ENCODE measurements at places on chromosomes 13 and 19. TPM values are rescaled to one million over a fixed set of nuclear protein-coding genes. Genes with fewer than 3 reads are reported as not detected.

ZNF536 gene
- total RNA-seq: 2.5 TPM

- DNase-seq: peak; percentile 42
Measured at GRCh38 chr19:41309180-41310032, 566 bp upstream of the CCDC97 start.

- no peak for DNase-seq
Measured at GRCh38 chr19:37994823-37995130, 87.8 kb downstream of the SIPA1L3 start.

ARL11 gene
- total RNA-seq: 1.7 TPM

TNFSF9 gene
- 1.6 TPM for total RNA-seq

APOC4 gene
- total RNA-seq: not detected

DNA sequence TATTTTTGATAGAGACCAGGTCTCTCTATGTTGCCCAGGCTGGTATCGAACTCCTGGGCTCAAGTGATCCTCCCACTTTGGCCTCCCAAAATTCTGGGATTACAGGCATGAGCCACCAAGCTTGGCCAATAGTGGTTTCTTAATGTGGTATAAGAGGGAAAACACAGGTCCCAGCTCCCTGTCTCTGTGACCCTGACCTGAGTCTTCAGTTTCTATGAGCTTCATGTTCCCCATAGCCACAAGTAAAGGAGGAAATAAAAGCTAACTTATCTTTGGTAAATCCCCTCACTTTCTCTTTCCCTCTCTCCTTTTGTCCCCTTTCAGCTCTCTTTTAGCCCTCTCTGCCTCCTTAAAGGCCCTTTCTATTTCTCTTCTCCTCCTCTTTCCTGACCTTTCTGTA is 50.3 kb downstream of the ABCC4 start:
- DNase-seq: no peak

GRCh38 chr19:38924388-38924787 is 6.2 kb downstream of the SARS2 start:
- no peak for DNase-seq

DNA sequence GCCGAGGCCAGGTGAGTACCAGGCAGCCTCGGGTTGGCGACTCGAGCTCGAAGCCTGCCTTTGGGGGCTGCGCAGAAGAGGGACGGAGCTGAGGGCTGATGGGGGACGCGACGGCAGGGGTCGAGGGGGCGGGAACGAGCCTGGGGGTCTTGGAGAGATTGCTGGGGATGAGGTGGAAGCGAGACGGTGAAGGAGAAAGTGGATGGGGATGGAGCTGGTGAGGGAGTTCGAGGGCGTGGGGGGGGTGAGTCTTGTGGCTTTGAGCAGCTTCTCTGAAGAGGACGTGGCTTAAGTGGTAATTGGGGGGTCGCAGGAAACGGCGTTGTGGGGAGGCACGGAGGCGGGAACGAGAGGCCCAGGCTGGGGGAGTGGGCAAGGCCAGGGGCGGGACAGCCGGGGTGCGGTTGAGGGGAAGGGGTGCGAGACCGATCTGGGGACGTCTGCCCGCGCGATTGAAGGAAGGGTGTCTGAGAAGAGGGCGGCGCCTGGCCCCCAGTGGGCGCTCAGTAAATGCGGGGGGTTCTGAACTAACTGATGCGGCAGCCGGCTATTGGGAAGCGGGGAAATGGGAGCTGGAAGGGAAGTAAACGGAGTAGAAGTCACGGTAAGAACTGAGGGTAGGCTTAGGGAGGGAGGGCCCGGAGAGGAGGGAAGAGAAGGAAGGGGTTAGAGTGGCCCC is 426 bp downstream of the MYO9B start:
- DNase-seq: peak; percentile 54

- DNase-seq: no peak
Measured at GRCh38 chr13:99334221-99334620, 27.0 kb upstream of the GPR183 start.

DNA sequence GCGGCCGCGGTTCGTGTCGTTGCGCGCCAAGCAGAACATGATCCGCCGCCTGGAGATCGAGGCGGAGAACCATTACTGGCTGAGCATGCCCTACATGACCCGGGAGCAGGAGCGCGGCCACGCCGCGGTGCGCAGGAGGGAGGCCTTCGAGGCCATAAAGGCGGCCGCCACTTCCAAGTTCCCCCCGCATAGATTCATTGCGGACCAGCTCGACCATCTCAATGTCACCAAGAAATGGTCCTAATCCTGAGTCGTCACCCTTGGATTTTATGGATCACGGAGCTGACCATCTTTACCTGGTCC is 475 bp downstream of the MRPL57 start:
- DNase-seq: peak; percentile 34

DNA sequence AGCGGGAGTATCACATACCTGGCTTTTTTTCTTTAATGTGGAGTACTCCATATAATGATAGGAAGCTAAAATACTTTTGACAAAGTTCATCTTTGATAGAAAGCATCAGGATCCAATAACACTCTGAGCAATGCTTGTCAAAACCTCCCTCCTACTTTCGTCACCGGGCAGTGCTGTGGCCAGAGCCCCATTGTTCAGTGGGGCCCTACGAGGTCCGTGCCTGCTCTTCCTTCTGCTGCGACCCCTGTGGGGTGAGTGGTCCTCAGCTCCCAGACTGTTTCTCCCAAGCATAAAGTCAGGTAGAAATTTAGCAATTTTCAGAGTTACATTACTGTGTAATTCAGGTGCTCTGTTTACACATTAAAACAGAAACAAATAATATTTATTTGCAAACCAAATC is 51.2 kb downstream of the ANKRD10 start:
- no peak for DNase-seq

GRCh38 chr13:114328034-114328433 is 13.7 kb downstream of the CHAMP1 start:
- DNase-seq: no peak

VSTM1 gene
- total RNA-seq: not detected

ZNF441 gene
- 3.5 TPM for total RNA-seq

ZFP36 gene
- 152 TPM for total RNA-seq

DNA sequence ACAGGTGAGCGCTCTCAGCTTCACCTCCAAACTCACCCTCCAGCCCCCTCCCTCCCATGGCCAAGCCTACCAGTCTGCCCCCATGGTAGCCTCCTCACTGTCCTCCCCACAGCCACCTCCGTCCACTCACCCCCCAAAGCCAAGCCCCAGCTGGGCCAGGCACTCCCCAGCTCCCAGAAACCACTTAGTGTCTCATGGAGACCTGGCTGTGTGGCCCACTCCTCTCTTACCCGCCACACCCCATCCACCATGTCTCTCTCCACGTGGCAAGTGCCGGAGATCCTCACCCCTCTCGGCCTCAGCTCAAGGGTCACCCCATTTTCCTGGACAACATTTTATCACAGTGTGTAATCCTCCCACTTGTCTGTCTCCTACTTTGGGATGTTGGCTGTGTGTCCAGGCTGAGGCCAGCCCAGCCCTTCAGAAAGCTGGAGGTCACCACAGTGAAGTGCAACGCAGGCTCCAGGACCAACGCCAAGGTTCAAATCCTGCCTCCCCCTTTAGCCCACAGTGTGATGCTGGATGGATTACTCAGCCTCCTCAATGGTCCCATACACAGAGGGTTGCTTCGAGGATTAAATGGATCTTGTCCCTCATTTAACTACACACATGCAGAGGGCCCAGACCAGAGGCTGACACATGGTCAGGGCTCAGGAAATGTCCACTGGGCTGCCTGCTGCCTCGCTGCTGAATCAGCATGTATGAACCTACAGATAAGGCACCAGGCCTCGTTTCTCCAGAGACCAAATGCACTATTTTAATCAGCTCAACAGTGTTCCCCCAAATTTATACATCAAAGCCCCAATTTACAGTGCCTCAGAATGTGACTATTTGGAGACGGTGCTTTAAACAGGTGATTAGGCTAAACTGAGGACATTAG is 71.3 kb downstream of the CEBPG start:
- DNase-seq: no peak

MBNL2 gene
- 50.1 TPM for total RNA-seq

GRCh38 chr19:31054430-31054829 is 294.8 kb downstream of the TSHZ3 start:
- DNase-seq: no peak

ZNF285 gene
- 0.92 TPM for total RNA-seq

GPC5 gene
- 0.24 TPM for total RNA-seq

F10 gene
- 4.7 TPM for total RNA-seq

GRCh38 chr13:69769608-69770007 is 338.0 kb upstream of the ATXN8OS start:
- no peak for DNase-seq

CYP4F2 gene
- 8.5 TPM for total RNA-seq

NLRP11 gene
- 0.11 TPM for total RNA-seq

DNA sequence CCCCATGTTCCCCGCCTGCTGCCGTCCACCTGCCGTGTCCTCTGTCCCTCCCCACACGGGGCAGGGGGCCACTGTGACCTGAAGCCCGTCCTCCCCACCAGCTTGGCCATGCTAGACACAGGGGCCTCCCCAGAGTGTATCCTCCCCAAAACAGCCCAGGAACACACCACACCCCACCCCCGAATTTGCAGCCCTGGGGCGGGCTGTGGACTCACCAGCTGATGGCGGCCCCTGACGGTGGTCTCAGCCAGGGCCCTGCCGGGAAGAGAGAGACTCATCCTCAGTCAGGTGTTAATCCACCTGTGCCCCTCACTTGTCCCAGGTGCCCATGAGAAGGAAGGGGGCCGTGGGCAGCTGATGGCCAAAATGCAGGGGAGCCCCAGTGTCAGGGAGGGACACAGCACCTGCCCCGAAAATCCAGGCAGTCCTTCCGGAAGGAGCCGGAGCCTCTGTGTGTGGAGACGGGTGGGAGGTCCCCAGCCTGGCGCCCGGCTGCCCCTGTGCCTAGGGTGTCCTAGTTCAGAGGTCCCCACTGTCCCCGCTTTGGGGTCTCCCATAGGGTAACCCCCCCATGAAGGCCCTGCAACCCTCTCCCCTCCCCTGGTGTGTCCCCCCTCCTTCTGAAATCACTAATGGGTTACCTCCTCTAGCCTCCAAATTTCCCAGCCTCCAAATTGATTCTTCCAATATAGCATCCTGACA is 39.3 kb upstream of the TCF3 start:
- no peak for DNase-seq

- no peak for DNase-seq
Measured at GRCh38 chr19:9009431-9009830, 778 bp downstream of the MUC16 start.

GRCh38 chr13:112723771-112724170 is 33.9 kb downstream of the ATP11A start:
- DNase-seq: no peak

DNA sequence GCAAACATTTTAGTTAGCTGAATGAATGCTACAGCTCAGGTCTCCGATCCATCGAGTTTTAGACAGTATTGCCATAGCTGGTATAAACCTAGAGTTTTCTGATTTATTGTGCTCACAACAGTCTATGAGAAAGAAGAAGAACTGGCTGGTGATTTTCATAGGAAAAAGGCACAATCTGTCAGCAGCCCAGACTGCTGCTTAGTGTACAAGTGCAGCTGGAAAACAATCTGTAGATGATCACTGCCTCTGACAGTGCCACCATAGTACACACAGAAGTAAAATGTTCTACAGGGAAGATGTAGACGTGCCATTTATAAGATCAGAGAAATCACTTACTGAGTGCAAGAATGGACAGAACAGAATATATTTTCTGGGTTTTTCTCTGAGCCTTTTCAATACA is 48.4 kb downstream of the MYO16 start:
- no peak for DNase-seq

GRCh38 chr19:8242211-8242821 is 33.1 kb downstream of the CERS4 start:
- no peak for DNase-seq

- no peak for DNase-seq
Measured at GRCh38 chr19:18906605-18907519, 10.9 kb upstream of the CERS1 start.

DNA sequence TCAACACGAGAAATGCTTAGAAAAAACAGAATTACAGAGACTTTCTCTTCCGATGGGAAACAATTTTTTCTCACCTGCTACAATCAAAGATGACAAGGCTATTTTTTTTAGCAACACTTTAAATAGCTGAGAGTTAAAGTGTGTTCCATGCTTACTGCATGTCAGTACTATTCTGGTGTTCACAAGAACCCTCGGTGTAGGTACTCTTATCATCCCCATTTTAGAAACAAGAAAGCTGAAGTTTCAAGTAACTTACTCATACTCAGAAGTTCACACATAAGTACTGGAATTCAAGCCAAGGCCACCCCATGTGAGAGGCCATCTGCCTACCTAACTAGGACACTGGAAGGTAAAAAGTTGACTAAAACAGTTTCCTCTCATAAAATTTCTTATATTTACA is 9.0 kb upstream of the TNFRSF19 start:
- DNase-seq: no peak

DNA sequence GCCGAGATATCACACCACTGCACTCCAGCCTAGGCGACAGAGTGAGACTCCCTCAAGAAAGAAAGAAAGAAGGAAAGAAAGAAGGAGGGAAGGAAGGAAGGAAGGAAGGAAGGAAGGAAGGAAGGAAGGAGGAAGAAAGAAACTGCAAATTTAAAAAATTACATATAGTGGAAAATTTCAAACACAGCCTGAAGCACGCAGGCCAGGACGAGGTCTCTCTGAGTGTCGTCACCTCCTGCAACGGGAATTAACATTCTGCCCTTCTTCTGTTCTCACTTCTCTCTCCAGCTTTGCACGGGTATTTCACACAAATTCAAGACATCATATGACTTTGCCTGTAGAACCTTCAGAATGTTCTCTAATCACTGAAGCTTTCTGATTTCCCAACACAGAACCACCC is 108.2 kb downstream of the GNG7 start:
- DNase-seq: no peak

DNA sequence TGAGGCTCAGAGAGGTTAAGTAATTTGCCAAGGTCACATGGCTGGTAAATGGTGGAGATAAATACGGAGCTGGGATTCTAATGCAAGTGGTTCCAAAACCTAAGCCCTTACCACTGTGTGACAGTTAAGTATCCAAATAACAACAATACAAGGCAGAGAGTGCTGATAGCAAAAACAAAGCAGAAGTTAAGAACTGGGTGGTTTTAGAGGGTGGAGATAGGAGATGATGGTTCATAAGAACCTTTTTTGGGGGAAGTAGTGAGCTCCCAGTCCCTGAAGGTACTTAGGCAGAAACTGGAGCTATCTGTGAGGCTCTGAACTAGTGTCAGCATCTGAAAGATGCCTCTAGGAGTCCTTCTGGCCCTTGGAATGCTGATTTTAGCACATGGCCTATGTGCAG is 56.2 kb upstream of the UBE2L5 start:
- DNase-seq: no peak

DNA sequence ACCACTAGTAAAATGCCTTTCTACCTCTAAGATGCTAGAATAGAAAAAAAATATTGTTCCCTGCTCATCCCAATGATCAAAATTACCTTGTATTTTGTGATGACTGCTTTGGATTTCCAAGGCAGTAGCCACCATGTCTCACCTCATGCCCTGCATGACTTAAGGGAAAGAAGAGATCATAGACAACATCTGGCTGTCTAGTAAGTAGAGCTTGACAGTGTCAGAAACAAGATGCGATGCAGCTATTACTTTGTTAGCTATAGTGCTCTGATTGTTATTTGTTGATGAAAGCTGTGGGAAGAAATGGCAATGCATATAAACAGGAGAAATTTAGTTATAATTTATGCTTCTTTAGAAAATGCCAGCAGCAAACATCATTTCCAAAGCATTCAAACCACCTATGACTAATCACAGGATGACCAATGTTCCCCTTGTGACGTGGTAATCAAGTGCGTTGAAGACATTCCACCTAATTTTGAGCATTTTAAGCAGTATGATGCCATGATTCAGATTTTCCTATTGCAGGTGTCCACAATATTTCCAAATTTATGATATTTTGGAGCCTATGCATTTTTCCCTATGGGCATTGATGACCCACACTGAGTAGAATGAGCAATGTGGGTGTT is 308.3 kb downstream of the KCNRG start:
- DNase-seq: no peak

Data from left colon (tissue), 2 donors.